RKO (cell line): ENCODE measurements at places on chromosomes 3 and 15.

GRCh38 chr15:50881121-50882048 lies 27.1 kb upstream of the AP4E1 start:
- DNase-seq: no peak

- DNase-seq: no peak
Measured at GRCh38 chr3:88742106-88742505, 365.3 kb upstream of the EPHA3 start.

DNA sequence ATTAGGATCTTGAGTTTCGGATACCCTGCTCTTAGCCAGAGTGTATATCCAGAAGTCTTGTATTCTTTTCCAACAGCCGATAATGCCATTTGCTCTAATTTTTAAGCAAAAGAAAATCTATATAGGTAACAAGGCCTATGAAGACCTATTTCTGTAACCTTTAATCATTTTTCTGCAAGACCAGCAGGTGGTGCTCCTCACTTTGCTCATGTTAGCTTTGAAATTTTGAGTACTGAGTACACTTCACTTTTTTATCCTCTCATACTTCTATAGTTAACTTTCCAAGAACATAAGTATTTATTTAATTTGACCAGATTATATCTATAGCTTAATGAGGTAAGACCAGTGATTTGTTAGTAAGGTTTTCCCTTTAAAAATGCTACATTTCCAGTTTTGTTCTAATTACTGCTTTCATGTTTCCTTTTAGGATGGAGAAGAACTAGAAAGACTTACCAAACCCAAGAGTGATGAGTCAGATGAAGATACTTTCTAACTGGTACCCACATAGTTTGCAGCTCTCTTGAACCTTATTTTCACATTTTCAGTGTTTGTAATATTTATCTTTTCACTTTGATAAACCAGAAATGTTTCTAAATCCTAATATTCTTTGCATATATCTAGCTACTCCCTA lies 20.5 kb downstream of the SLC35A5 start:
- DNase-seq: peak; percentile 79

DNA sequence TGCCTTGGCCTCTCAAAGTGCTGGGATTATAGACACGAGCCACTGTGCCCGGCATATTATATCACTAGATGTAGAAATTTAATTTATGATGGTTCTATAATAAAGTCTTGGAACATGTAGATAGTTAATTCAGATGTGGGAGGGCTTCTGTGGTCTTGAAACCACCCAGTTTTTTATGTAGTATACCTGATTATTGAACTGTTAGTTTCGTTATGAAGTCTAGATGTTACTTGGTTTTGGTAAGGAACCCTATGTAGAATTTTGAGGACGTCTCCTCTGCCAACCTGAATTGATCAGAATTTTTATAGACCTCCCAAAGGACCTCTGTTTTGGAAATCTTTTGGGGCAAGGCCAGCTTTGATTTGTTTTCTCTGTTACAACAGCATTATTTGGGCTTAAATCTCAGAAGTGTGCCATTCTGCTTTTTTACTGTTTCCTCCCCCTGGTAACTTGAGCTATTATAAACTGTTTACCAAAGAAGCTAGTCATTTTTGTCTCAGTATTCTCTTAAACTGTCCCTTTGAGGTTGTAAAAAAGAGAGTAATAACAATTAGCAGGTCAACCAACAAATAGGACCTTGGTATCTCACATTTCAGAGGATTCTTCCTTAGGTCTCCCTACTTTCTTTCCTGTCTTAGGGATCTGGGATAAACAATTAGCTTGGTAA lies 20.8 kb downstream of the AKAP13 start:
- no peak for DNase-seq

- DNase-seq: no peak
Measured at GRCh38 chr15:90067953-90068606, 34.2 kb downstream of the IDH2 start.

DNA sequence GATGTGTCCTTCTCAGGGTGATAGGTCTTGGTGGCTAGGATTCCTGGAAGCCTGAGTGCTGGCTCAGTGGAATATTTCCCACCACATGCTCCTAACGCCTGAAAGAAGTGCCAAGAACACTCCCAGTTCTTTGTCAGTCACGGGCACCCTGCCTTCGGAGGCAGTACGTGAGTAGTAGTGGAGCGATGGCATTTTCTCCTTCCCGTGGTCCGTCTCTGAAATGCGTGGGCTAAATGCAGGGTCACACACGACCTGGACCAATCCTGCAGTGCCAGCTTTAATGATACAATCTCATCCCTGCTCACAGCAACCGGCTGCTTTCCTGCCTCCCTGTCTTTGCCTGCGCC lies 14.5 kb downstream of the H1-8 start:
- no peak for DNase-seq

DNA sequence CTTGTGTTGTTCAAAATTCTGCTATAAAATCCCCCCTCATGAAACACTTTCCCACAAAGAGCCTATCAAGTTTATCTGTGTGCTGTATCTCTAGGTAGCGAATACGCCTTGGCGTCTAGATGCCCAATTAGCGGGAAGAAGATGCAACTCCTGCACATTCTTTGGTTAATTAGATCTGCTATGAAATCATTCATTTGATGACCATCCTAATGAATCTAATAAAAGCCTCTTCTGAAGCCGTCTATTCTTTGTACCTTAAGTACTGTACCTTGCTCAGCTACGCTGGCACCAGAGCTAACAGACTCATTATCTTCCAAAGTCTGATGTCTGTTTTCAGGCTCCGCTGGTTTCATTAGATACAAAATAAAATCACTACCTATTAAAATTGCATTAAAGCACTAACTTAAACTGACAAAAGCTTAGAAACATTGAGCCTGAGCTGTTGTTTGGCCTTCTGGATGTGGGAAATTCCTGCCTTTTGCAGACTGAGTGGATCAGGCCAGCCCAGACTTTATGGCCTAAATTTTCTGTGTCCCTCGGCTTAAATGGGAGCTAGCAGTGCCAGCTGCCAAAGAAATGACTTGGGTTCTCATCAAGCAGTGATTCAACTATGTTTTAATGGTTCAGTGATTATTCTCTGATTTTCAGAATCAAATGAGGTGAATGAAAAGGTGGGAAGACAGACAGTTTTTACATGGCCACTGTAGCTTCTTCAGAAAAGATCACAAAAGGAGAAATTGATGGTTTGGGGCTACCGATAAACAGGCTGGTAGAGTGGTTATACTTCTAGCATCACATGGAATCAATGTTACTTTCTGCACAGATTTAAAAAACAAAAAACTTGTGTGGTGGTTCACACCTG lies 28.4 kb upstream of the CHST2 start:
- DNase-seq: no peak

GRCh38 chr3:13016083-13016720 lies 57.0 kb downstream of the IQSEC1 start:
- DNase-seq: no peak

- DNase-seq: no peak
Measured at GRCh38 chr3:44926921-44927320, 49.1 kb downstream of the ZDHHC3 start.

DNA sequence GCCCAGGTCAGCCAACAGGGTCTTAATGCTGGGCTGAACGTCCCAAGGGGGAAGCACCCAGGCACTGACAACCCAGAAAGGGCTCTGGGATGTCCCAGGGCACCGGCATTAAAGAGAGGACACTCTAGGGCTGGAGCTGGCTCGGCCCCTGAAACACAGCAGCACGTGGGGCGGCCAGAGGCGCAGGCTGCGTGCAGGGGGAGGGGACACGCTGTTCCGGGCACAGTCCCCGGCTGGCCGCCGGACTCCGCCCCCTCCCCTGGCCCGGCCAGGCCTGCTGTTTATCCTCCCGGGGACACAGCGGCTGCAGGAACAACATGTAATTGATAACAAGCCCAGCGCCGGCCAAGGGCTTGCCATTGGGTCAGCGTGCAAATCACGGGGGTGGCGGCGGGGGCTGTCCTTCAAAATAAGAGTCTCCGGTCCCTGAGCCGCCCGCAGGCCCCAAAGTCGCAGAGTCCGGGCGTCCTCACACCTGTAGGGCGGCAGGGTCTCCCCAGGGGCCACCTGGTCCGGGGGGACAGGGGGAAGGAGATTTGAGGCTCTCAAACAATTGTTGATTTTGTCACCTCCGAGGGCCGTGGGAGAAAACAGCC lies 1.3 kb downstream of the KLF15 start:
- DNase-seq: peak; percentile 84

GRCh38 chr3:30578479-30578878 lies 27.9 kb upstream of the TGFBR2 start:
- DNase-seq: no peak

DNA sequence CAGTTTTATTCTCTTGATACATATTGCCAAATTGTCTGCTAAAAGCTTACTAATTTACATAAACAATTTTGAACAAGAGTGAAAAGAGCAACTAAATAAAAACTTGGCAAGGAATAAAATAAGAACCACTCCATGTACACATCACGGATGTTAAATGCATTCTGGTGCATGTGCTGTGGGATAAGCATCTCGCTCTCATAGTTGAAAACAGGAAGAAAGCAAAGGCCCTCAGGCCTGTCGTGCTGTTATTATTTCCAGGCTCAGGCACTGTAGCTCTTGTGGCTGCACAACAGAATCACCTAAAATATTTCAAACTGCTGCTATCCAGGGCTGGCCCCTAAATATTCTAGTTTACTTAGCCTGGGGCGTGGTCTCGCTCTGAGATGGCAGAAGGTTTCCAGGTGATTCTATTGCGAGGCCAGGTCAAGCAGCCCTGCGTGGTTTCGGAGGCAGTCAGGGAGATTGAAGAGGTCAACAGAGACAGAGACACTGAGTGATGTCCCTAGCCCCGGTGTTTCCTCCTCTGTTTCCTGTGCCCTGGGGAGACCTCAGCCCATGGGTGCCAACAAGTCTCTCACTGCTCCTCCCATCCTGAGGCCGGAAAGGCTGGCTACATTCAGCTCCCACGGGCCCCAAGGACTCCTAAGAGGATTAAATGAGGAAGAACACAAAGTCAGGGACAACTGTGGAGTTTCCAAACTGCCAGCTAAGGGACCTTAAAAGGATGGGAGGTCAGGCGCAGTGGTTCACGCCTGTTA lies 18.2 kb upstream of the PDIA5 start:
- DNase-seq: no peak

GRCh38 chr3:40104441-40104840 lies 205.1 kb upstream of the EIF1B start:
- no peak for DNase-seq

DNA sequence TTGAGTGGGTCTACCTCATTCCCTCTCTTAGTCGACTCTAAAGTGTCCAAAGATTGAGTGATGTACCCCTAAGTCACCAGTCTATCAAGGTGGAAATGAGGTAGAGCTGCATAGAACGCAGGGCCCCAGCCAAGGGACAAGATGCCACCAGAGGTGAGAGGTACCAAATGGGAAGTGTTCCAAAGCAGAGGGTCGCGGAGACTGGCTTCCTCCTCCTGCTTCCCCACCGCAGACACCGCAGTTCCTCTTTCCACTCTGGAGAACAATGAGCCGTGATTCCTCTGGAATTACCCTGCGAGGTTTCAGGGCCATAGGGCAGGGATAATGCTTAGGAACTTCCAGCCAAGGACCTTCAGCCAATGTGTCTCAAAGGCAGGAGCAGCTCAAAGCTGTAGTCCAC lies 55.8 kb downstream of the DAPK2 start:
- DNase-seq: no peak

DNA sequence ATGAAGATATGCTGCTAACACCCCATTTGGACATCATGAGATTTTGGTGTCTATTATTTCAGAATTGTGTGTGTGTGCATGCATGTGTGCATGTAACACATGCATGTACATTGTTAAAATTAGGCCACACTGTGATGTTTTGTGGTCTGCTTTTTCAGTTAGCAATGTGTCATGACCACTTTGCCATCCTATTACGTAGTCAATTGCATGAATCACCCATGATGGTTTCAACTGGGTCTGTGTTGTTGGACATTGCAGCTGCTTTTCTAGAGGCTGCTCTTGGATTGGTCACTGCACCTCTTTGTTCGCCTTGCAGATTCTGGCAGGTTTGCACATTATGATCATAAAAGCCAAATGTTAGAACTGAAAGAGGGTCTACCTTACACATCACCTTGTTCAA lies 101.0 kb upstream of the THBS1 start:
- no peak for DNase-seq

GRCh38 chr15:98518823-98519561 lies 129.3 kb upstream of the IGF1R start:
- peak; percentile 77 for DNase-seq

DNA sequence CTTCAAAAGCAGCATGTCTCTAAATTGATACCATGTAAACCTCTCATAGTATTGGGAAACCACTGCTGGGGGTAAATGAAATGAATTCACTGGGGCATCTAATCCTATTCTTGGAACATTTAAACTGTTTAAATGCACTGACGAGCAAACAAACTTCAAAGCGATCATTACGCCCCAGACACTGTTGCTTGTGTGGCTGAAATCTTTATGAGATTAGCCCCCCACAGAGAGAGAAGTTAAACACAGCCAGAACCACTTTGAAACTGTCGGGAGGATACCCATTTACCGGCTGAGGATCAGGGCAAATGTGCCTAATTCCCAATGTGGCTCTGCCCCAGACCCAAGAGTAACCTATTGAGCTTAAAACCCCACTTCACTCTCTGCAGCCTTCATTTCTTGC lies 308.4 kb upstream of the CDIN1 start:
- no peak for DNase-seq

GRCh38 chr3:38030126-38031021 lies 932 bp upstream of the PLCD1 start:
- no peak for DNase-seq

- peak; percentile 74 for DNase-seq
Measured at GRCh38 chr3:20340324-20340928, 154.4 kb upstream of the SGO1 start.

DNA sequence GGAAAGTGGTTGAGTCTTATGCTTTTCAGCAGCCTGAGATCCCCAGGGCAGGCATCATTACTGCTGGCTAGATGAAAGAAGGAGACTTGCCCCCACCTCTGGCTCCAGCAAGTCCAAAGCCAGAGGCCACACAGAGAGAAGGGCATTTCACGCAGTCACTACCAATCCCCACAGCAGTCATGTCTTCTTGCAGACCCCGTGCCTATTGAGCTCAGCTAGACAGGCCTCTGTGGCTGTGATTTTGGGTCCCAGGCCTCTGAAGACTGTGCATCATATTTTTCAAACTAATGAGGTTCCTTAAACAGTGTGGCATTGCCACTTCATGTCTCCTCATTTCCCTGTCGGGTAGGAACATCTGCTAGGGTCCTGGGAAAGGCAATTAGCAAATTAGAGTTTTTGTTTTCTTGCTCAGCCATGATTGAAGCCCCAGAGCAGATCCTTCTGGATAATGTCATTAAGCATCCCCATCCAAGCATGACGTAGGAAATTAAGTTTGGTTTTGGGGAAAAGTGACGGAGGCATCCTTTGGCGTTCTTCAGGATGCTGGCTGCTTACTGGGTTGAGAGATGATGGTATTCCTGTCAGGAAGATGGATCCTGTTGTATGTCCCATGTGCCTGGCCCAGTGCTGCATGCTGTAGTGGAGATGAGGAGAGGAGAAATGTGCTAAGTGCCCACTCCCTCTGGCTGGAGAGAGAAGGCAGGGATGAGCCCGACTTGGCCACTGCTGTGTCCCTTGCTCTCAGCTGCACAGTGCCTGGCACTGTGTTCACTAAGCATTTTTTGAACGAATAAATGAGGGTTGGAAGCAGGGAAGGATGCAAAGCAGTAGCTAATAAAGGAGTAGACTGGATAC lies 7.0 kb downstream of the SPSB4 start:
- no peak for DNase-seq

- no peak for DNase-seq
Measured at GRCh38 chr15:27545494-27546255, 553.4 kb downstream of the OCA2 start.
